ENCODE measurements at places on chromosomes 11 and 22.
A peak's percentile ranks its signal among the peaks of the same experiment; 100 is the strongest.

DNA sequence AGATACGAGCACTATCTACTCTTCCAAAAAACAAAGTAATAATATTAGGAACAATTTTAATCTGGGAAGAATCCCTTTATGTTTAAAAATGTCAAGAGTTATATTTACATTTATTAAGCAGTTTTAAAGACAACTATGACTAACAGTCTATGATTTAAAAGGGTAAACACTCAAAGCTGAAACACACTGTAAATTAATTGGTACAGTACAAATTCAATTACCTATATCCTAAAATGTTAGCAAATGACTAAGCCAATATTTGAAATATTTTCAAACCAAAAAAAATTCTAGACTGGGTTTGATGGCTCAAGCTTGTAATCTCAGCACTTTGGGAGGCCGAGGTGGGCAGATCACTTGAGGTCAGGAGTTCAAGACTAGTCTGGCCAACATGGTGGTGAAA, 36.0 kb upstream of the CHRNA10 start:
- DNase-seq = no peak

GRCh38 chr11:4185561-4185960, 91.0 kb downstream of the RRM1 start:
- no peak for DNase-seq

DNA sequence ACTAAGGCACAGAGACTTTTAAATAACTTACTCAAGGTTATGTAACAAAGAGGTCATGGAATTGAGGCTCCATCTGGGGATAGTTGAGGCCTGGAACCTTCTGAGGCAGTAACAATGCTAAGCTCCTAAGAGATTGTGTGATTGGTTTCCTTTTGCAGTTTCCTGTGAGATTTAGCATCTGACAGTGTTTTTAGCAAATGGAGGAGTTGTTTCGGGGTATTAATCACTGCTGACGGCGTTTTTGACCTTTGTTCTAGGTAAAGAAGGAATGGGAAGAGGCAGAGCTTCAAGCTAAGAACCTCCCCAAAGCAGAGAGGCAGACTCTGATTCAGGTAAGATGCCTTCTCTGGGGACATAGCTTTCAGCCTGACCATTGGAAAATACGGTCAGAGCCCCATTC, 32.1 kb upstream of the ST14 start:
- DNase-seq = no peak

DNA sequence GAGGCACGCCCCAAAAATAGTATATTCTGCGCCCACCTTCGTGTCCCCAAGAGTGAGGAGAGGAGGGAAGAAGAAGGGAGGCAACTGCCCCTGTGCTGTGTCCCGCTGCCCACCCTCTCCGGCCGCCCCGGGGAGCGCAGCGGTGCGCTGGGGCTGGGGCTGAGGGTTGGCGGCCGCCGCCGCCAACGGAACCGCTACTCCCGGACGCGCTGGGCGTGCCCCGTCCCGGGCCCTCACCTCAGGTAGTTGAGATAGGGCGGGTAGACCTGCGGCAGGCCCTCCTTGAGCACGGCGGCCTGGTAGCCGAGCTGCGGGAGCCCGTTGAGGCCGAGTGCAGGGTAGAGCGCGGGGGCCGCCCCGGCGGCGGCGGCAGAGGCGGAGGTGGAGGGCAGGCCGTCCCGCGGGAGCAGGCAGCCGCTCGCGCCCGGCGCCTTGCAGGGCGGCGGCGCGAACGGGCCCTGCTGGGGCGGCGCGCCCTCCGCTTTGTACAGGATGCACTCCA, 2.4 kb downstream of the PGR start:
- peak; percentile 61 for DNase-seq

DNA sequence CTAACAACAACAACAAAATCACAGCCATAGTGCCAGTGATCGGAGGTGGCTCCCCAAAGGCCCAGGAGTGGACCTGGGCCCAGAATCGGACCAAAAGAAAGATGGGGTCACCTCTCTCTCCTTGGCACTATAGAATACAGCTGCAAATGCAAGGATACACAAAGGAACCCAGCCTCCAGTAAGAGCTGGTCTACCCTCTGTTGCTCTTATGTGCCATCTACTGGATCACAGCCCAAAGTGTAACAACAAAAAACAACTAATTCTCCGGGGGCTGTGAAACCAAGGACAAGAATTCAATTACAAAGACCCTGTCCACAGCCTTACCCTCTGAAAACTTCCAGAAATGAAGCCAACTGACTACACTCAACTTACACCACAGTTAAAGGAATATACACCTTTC, 21.6 kb downstream of the OR8G5 start:
- no peak for DNase-seq

DNA sequence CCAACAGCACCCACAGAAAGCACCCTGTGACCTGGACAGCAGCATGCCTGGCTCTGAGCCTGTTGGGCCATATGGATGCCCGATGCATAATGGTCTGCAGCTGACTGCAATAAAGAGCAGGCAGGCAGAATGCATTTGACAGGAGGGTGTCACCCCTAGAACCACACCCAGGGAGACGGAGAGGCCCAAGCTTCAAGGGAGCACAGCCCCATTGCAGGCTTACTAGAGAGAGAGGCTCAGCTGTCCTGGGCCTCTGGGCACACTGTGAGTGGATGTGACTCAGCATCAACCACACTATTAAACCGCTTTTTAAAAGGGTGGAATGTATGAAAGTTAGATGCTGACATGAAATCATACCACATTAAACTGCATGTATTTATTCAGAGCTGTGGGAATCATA, 365.3 kb downstream of the CTTN start:
- no peak for DNase-seq

GRCh38 chr11:63595296-63595695, 18.9 kb downstream of the PLAAT3 start:
- no peak for DNase-seq

DNA sequence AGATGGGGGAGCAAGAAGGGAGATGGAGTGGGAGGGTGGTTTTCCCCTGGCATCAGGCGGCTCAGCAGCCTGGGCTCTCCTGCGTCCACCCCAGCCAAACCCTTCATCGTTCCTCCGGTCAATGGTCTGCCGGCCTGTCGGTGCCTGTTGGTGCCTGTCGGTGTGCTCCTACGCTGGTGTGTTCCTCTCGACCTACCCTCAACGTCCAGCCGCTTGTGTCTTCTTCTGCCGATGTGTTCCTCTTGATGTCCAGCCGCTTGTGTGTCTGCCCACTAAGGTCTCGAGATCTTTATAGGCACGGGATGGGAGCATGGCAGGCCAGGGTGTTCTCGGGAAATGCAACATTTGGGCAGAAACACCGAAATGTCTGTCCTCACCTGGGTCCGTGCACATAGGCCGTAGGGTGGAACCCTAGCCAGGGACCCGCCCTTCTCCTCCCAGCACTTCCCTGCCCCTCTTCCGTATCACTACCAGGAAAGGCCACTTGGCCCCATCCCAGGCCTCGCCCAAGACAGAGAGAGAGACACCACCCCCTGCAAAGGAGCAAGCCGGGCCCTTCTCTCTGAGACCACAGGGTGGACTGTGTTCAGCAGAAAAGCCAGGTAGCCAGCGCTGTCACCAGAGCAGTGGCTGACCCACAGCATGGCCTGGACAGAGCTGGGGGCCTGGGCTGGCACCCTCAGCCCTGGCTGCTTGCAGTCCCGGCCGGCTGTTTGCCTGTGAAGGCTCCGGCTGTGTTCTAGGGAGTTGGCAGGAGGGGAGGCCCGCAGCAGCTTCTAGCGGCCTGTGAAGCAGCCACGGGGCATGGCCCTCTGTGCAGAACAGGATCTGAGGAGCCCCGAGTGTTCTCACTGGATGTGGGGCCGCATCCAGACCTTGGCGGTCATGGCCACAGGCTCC, 61.6 kb upstream of the KCNQ1OT1 start:
- DNase-seq = no peak

Data from eye (tissue), 1 donor.